Naive thymus-derived CD8-positive, alpha-beta T cell (primary cell): ENCODE measurements at places on chromosomes 4 and X. TPM values are rescaled to one million over a fixed set of nuclear protein-coding genes. Genes with fewer than 3 reads are reported as not detected.
A peak's percentile ranks its signal among the peaks of the same experiment; 100 is the strongest.

GRCh38 chrX:105488716-105489115 lies 268.2 kb upstream of the TEX13A start:
- no peak for DNase-seq

DNA sequence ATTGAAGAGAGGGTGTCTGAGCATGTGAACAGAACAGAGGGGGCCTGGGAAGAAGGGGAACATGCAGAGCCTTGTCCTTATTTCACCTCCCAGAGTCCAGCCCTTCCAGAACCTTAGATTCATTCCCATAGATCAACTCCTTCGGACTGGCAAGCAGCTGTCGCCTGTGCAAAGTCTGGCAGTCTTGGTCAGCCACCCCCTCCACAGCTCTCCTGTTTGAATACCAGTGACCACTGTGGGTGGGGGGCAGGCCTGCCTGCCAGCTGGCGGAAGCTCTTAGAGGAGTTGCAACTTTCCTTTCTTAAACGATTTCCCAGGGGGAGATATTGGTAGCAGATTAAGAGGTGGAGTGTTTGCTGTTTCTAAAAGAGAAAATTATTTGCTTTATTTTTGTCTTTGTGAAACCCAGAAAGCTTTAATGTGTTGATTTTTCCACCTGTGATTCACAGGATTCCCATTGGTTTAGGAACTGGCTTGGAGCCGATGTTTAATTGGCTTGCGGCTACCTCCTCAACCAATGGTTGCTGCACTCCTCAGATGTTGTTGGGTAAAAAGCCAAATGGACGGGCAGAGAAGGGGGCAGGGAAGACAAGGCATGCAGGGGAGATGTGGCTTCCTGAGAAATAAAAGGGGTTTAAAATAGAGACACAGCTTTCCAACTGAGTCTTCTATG lies 62.2 kb upstream of the PRPS1 start:
- DNase-seq: no peak

DNA sequence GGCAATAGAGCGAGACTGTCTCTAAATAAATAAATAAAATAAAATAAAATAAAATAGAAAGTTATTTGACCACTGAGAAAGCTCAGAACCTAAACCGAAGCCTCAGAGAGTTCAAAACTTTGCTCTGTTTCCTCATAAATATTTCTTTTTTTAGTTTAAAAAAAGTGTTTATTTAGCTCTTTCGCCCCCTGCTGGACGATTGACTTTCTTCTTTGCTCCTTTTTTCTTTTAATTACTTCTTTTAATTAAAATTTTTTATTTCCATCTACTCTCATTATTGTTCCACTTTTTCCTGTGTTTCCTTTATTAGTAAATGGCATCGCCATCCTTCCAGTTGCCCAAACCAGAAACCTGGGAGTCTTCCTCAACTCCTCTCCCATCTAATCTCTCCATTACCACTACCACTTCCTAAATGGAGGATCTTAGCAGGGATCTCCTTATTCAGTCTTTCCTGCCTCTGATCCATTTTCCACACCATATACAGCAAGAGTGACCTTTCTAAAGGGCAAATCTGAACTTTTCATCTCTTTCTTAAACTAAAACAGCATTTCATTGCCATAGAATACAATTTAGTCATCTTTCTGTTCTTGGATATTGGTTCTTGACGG lies 728 bp upstream of the IL13RA2 start:
- DNase-seq: no peak

DNA sequence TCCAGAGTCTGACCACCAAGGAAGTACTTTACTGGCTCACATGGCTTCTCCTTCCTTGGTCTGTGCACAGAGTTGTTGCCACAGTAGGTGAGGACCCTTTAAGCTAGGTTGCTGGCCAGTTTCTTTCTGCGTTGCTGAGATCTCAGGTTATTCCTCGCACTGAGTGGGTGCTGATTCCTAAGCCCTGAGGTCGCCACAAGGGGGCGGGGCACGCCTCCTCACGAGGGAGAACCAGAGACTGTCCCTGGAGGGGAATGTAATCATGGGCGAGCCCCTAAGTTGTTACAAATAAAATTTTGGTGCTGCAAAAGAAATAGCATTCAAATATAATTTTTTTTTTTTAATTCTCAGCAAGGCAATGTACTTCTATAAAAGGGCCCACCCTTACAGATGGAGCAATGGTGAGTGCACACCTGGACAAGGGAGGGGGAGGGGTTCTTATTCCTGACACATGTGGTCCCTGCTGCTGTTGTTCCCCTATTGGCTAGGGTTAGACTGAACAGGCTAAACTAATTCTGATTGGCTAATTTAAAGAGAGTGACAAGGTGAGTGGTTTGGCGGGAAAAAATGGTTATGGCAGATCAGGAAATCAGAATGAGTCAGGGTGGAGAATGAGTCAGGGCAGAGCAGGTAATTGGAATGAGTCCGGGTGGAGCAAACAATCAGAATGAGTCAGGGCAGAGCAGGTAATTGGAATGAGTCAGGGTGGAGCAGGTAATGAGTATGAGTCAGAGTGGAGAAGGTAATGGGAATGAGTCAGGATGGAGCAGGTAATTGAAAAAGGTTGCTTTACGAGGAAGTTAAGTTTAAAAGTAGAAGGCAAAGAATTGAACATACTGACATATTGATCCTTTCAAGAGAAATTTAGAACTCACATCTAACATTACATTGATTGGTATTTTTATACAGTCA lies 107.5 kb downstream of the VSIG4 start:
- no peak for DNase-seq

GRCh38 chr4:19010761-19011160 lies 989.2 kb upstream of the LCORL start:
- DNase-seq: no peak

- no peak for DNase-seq
These were observed 45.5 kb upstream of the CYP2U1 start for GRCh38 chr4:107885865-107886264.

DNA sequence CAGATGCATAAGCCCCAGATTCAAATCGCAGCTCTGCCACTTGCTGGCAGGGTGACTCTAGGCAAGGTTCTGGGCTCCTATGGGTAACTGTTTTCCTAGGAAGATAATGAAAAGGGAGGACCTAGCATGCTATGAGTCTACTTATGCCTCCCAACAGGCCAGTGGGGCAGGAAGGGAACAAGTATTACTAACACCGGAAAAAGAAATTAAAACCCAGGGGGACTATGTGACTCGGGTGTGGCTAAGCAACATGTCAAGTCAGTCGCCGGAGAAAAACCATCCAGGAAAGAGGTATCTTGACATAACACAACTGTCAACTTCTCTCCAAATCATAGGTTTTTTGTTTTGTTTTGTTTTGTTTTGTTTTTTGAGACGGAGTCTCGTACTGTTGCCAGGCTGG lies 45.5 kb upstream of the RBPJ start:
- DNase-seq: no peak

GRCh38 chr4:155403886-155404285 lies 27.1 kb upstream of the MAP9 start:
- no peak for DNase-seq

DNA sequence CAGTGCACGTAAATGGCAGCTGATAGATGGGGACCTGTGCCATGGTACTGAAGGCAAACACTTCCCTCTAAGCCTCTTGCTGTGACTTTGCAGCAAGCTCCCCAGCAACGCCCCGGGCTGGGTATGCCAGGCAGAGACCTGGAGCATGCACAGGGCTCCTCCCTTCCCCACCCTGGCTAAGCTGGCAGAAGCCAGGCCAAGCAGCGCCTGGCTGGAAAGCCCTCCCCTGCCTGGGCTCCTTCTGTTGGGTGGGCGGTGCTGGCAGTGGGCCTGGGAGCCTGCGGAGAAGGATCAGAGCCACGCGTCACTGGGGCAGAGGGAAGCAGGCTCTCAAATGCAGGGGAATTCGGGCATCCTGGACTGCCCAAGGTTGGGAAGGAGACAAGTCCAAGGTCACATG lies 3.6 kb downstream of the ATP2B3 start:
- DNase-seq: no peak

GRCh38 chrX:68665502-68665901 lies 18.0 kb downstream of the STARD8 start:
- no peak for DNase-seq

GRCh38 chr4:161583549-161583948 lies 580.3 kb downstream of the FSTL5 start:
- DNase-seq: no peak

DNA sequence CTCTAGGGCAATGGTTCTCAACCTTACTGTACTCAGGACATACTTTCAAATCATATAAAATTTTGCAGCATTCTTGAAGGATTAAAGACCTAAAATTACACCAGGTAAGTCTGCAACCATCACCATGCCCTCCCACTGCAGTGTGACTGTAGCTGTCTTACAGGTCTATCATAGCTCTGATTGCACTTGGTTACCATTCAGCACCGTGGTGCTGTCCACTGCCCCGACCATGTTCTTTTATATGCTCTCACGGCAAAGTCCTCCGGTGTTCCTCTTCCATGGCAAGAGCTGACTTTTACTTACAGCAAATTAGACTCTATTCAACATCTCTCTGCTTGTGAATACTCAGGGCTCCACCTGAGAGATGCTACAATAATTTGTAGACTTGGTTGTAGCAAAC lies 11.5 kb downstream of the CRMP1 start:
- no peak for DNase-seq

DNA sequence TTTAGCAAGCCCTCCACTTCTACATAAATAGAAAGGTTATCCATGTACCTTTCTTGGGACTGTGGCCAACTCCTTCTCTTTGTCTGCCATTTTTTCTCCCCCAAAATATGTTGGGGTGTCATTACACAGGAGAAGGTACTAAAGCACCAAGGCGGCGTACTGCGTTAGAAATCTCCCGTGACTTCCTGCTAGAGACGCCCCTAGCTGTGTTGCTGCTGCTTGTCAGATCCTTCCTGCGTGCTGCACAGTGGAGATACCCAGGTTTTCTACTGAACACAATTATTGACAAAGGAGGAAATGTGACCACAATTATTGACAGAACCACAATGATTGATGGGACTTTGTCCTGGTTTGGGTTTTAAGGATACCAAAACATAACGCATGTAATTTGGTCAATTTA lies 97.7 kb downstream of the EFHC2 start:
- peak; percentile 16 for DNase-seq

- DNase-seq: no peak
These were observed 93.0 kb downstream of the DRD5 start for GRCh38 chr4:9874385-9874784.

DNA sequence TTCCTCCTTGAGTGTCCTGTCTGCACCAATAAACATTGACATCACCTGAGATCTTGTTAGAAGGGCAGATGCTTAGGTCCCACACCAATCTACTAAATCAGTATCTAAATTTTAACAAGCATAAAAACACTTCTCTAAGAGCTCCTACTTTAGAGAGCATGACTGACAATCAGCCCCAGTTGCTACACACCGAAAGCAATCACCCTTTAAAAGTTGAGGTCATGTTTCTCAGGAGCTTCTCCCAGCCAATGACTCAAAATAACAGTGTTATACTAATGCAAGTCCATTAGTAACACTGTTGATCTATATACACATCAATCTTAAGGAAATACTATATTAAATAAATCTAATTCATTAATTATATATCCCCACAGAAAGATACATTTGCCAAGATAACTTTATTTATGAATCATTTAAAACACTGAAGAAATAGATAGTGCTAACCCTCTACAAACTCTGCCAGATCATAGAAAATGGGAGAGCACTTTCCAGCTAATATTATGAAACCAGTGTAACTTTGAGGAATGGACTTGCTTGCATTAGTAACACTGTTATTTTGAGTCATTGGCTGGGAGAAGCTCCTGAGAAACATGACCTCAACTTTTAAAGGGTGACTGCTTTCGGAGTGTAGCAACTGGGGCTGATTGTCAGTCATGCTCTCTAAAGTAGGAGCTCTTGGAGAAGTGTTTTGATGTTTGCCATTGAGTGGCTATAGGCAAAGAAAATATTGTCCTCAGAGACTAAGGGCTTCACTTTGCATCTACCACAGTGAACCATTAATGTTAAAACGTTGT lies 109.8 kb upstream of the HDX start:
- no peak for DNase-seq

DNA sequence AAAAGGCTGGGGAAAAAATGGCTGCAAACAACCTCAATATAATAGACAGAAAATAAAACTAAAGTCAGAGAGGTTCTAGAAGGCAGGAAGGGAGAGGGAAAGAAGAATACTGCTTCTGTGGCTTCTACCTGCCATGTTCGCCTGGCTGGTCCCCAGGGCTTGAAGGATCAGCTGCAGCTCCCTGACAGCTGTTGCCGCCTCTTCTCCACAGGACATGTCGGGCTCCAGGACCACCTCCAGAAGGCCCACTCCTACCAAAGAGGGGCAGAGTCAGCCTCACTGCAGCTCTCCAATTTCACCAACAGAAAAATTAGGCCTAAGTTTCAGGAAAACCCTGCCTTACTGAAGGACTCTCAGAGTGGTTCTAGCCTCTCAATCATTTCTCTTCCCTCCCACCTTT lies 44.9 kb downstream of the GATB start:
- no peak for DNase-seq

- peak; percentile 29 for DNase-seq
These were observed 20.4 kb upstream of the SFRP2 start for GRCh38 chr4:153809307-153809706.

GRCh38 chr4:176137631-176138030 lies 57.8 kb downstream of the SPATA4 start:
- DNase-seq: no peak

UGT2B15 gene
- total RNA-seq: not detected

YIPF7 gene
- 0.80 TPM for total RNA-seq

ARMCX2 gene
- 24.1 TPM for total RNA-seq

CHRDL1 gene
- total RNA-seq: not detected

MND1 gene
- not detected for total RNA-seq

CNGA1 gene
- total RNA-seq: not detected

TLR8 gene
- total RNA-seq: 0.21 TPM

IGSF1 gene
- not detected for total RNA-seq

KDR gene
- total RNA-seq: not detected
